Mesothelial cell of epicardium (in vitro differentiated cells): ENCODE measurements at places on chromosomes 16 and 17.

GRCh38 chr16:82062645-82063058, 27.6 kb downstream of the HSD17B2 start:
- H3K27ac ChIP-seq: no peak overlapping the region
- H3K4me1 ChIP-seq: peaks cover 11% of the 10 kb centered on the region
- no peaks in the 10 kb centered on the region for H3K36me3 ChIP-seq
- H3K27me3 ChIP-seq: peaks cover under 1% of the 10 kb centered on the region

GRCh38 chr16:14405611-14406537, 224.2 kb downstream of the PARN start:
- no peaks in the 10 kb centered on the region for H3K36me3 ChIP-seq
- H3K4me3 ChIP-seq: no peak overlapping the region
- no peaks in the 10 kb centered on the region for H3K4me1 ChIP-seq
- peak; percentile 21 for DNase-seq

GRCh38 chr17:67283731-67284516, 38.9 kb upstream of the HELZ start:
- H3K27me3 ChIP-seq: no peaks in the 10 kb centered on the region
- peaks cover 2% of the 10 kb centered on the region for H3K4me1 ChIP-seq
- DNase-seq: no peak

GRCh38 chr17:43754947-43755346, 3.6 kb downstream of the SOST start:
- H3K36me3 ChIP-seq: no peaks in the 10 kb centered on the region
- peaks cover 55% of the 10 kb centered on the region for H3K27me3 ChIP-seq
- no peak overlapping the region for H3K4me3 ChIP-seq
- H3K27ac ChIP-seq: no peak overlapping the region

DNA sequence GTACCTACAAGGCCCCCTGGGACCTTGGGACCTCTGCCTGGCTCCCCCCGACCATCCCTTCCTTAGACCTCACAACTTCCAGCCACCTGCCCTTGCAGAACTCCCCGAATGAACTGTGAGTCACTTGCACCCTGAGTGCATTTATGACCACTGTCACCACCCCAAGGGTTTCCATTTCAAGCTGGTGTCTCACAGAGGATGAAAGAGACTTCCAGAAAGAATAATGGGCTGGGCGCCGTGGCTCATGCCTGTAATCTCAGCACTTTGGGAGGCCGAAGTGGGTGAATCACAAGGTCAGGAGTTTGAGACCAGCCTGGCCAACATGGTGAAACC, 124.5 kb upstream of the CIBAR2 start:
- no peak for DNase-seq
- peaks cover 36% of the 10 kb centered on the region for H3K4me1 ChIP-seq
- H3K36me3 ChIP-seq: no peaks in the 10 kb centered on the region
- peak overlapping the region; percentile 31 for H3K4me3 ChIP-seq
- H3K27me3 ChIP-seq: no peaks in the 10 kb centered on the region

GRCh38 chr17:64390044-64390443, 616 bp downstream of the PECAM1 start:
- no peaks in the 10 kb centered on the region for H3K4me1 ChIP-seq
- no peaks in the 10 kb centered on the region for H3K27me3 ChIP-seq
- no peak overlapping the region for H3K27ac ChIP-seq
- no peaks in the 10 kb centered on the region for H3K36me3 ChIP-seq
- no peak for DNase-seq
- H3K4me3 ChIP-seq: no peak overlapping the region

DNA sequence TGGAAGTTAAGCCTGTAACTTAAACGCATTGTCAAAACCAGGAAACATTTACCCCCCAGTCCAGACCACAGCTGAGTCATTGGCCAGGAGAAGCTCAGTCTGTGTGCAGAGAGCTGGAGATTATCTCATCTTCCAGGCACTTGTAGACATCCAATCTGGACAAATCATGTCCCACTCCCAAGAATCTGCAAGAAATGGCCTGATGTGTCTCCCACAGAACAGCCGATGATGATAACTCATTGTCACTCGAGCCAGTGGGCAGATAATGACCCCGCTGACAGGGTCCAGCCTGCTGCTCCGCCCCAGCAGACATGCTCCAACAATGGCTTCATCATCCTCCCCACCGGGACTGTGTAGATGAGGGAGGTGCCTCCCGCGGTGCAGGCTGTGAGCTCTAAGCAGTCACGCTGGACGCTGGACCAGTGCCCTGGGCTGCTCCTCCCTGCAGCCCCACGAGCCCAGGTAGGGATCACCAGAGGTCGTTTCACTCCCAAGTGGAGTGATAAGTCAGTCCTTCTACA, 322.5 kb downstream of the C16orf95 start:
- peaks cover 30% of the 10 kb centered on the region for H3K4me1 ChIP-seq
- H3K27ac ChIP-seq: no peak overlapping the region
- H3K4me3 ChIP-seq: peak overlapping the region; percentile 16
